ENCODE measurements at places on chromosomes 4 and X.

DNA sequence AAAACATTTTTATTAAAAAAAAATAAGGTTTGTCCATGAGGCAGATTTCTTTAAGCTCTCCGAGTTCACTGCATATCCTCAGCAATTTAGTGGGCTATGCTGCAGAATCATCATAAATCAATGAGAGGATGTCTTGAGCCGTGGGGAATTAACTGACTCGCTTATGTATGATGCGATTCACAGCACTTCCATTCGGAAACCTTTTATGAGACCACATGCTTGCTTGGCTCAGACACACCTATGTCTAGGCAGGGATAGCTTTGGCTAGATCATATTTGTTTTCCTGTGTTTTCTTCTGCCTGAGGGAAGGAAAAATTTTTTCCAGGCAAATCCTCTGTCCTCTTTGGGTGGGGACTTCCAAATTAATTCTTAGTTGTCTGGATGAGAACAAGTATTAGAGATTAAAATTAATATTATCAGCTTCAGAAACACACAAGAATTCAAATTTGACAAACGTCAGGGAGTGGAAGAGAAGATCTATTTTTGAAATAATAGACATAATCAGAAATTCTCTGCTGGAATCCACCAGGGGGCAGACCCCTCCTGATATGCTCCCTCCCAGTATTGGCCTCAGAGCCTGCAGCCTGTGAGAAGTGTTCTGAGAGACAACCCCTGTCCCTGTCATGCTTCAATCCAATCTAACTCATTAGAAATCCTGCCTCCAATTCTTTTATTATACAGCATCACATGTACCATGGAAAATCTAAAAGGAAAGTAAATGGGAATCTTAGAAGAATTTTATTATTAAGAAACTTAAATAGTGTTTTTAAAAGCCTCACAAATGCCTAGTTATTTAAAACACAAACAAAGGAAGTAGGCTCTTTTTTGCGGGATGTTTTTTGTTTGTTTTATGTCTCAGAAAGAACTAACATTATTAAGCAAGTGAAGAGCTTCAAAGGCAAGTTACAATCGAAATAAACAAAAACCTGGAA is 345.1 kb upstream of the TACR3 start:
- DNase-seq = peak; percentile 74

GRCh38 chr4:27187786-27188185 is 327.1 kb downstream of the STIM2 start:
- DNase-seq = no peak

DNA sequence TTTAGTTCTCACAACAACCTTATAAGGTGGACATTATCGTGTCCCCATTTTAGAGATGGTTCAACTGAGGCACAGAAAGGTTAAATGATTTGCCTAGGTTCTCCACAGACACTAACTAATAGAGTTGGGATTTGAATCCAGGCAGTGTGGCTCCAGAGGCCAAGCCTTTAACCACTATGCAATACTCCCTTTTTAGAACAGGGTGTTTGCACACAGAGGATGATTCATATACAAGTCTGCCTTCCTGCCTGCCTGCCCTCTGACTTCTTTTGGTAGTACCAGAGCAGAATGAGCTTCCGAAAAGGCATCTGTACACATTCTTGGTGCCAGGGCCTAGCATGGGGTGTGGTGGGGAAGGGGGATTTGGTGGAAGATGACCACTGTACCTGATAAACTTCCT is 150.8 kb upstream of the ARHGEF9 start:
- DNase-seq = no peak

- no peak for DNase-seq
Observed at GRCh38 chr4:174495626-174496025, 26.7 kb downstream of the HPGD start.

DNA sequence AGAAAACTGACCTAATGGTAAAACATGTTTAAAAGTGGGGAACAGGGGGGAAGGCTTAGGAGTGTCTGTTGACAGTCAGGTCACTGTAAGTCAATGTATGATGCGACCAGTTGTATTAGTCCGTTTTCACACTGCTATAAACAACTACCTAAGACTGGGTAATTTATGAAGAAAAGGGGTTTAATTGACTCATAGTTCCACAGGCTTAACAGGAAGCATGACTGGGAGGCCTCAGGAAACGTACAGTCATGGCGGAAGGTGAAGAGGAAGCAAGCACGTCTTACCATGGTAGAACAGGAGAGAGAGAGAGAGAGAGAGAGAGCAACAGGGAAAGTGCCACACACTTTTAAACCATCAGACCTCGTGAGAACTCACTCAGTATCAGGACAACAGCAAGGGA is 13.0 kb upstream of the PLAC1 start:
- DNase-seq = no peak

DNA sequence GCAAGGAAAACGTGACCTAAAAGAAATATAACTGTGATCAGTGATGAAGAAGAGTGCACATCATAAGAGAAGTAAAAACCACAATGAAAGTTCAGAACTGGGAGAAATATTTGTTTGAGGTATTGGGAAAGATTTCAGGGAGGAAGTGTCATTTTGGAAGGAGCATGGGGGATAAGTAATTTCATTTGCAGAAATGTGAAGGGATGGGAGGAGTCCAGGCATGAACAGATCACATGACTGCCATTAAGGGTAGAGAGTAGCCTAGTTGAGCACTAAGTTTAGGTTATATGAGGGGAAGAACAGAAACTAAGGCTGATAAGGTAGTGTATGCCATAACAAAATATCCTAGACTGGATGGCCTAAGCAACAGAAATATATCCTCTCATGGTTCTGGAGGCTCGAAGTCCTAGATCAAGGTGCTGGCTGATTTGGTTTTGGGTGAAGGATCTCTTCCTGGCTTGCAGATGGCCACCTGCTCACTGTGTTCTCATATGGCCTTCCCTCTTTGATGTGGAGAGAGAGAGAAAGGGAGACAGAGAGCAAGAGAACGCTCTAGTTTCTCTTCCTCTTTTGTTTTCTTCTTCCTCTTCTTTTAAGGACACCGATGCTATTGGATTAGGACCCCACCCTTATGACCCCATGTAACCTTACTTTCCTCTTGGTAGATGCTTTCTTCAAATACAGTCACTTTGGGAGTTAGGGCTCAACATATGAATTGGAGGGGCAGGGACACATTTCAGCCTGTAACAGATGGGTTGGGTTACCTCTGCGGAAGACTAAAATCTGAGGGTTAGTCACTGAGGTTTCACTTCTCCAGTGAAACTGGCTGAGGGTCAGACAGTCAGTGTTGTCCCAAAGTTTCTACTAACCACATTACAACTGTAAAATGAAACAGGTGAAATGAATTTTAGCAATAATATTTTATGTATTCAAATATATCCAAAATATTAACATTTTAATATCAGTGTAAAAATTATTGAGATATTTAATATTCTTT is 77.9 kb downstream of the EGF start:
- no peak for DNase-seq

- DNase-seq = no peak
Observed at GRCh38 chr4:757111-757510, 51.5 kb downstream of the PCGF3 start.

DNA sequence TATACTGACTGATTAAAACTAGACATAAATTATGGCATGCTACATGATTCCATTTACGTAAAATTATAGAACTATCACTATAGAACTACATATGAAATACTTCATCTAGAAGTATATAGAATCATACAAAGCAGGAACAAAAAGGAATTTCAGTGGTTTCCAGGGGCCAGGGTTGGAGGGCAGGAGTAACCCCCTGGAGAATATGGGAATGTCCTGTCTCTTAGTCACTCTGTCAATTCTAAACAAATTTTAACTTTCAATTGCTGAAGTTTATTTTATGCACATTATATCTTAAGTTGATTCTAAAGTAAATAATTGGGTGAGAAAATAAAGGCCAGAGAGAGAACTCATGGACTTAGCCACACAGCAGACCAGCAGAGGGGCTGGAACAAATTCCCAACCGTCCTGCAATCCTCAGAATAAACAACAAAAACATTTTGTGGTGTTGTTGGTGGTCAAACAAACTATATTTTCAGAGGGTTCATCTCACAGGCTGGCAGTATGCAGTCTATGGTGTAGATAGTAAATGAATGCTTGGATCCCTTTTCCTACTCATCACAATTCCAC is 476.9 kb upstream of the SLIT2 start:
- DNase-seq = no peak

DNA sequence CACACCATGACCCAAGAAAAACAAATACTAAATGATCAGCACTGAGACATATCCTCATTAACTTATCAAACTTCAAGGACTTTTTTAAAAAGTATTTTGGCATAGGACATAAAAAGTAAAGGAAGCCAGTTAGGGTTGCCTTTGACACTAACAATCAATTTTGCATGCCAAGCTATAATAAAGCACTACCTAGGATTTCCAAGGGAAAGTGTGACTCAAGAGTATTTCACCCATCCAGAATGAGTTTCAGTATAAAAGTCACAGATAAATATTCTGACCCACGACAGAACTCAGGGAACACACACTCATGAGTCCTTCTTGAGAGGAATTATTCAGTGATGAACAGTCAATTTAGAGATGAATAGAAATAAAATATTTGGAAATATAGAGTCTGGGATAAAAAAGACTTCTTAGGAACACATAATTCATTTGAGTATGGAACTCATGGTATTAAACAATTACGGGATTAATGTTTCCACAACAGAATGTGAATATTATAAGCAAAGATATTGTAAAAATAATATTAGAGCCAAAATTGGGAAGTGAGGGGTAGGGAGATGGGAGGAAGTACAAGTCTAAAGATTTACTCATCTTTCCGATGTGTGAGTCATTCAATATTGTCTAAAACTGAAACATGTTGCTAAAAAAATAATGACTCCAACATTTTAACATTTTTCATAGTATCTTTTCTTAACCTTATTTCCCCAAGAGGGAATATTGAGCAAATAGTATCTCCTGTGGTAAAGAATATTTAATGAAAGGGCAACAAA is 143.5 kb upstream of the LNX1 start:
- DNase-seq = no peak

DNA sequence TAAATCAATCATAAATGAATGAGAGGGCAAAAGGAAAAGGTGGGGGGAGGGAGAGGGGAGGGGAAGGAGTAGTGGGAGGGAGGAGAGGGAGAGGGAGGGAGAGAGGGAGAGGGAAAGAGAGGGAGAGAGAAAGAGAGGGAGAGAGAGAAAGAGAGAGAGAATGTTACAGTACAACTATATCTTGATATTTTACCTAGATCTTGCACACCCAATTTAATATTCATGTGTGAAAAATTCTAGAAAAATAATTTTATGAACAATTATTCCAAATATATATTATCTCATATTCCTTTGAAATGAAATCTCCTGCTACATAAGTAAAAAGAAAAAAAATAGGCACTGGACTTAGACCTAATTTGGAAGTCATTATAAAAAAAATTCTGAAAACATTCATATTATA is 120.0 kb downstream of the SCLT1 start:
- no peak for DNase-seq

GRCh38 chr4:78056265-78057129 is 626 bp upstream of the FRAS1 start:
- peak; percentile 91 for DNase-seq

- DNase-seq = peak; percentile 6
Observed at GRCh38 chrX:121479406-121479805, 432.0 kb downstream of the GLUD2 start.

- no peak for DNase-seq
Observed at GRCh38 chr4:37631551-37631950, 54.6 kb downstream of the RELL1 start.

DNA sequence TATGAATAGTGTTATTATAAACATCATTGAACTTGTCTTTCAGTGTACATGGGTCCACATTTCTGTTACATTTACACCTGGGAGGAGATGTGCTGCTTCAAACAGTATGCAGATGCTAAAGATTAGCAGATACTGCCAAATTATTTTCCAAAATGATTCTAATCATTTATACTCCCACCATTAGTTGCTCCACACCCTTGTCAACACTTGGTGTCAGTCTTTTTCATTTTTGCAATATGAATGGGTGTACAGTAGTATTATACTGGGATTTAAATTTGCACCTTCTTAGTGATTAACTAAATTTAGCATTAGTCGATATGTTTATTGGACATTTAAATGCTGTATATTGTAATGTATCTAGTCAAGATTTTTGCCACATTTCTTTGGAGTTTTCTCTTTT is 131.6 kb upstream of the GRID2 start:
- no peak for DNase-seq

DNA sequence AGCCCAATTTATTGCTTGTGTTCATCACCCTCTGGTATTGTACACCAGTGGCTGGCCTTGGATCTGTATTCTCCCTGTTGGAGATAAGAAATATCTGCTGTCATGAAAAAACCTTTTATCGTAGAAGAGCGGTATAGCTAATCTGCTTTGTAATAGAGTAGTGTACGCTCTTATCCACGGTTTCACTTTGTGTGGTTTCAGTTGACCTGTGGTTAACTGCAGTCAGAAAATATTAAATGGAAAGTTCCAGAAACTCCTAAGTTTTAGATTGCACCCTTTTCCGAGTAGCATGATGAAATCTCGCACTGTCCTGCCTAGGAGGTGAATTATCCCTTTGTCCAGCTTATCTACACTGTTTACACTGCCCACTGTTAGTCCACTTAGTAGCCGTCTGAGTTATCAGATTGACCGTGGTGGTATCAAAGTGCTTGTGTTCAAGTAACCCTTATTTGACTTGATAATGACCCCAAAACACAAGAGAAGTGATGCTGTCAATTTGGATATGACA is 42.4 kb downstream of the KDM6A start:
- no peak for DNase-seq

- DNase-seq = no peak
Observed at GRCh38 chrX:3717742-3718420, 4.4 kb upstream of the PRKX start.

DNA sequence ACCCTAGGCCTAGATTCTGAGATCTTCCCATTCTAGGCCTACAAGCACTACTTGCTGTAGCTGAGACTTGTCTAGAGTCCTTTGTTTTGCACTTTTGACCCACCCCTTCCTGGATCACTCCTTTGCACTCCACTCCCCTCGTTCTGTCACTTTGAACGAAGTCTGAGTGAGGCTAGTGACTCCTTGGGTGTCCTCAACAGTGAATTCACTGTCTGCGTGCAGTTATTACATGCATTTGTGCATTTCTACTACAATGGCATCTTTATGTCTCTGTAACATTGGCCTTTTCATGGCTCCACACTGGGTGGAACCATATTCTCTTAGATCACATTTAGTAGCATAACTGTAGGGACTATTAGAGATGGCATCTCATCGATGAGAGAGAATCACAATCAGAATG is 50.5 kb downstream of the OCRL start:
- no peak for DNase-seq

- no peak for DNase-seq
Observed at GRCh38 chr4:77047037-77047436, 28.8 kb downstream of the CCNI start.

- DNase-seq = no peak
Observed at GRCh38 chrX:130086447-130087206, 23.7 kb downstream of the ELF4 start.

DNA sequence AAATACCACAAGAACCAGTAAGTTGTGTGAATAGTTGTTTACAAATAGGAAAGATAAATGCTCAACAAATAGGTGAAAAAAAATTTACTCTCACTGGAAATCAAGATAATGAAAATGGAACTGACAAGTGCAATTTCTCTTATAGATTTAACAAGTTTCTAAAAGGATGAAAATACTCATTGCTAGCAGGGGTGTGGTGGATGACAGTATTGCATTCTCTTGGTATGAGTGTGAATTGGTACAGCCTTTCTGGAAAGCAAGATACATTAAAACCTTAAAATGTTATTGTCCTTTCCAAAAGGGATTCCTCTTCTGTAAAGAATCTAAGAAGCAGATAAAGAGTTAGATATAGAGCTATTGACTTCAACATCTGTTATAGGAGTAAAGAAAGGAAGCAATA is 240.0 kb upstream of the RPS6KA3 start:
- DNase-seq = no peak

- no peak for DNase-seq
Observed at GRCh38 chr4:8324640-8325239, 55.2 kb downstream of the HTRA3 start.

Measured in NCI-H1092 treated with DMSO at 0.1 percent for 48 hours (cell line).